ENCODE measurements at places on chromosomes 7 and 10.

GRCh38 chr10:131620314-131620713 lies 280.5 kb upstream of the PPP2R2D start:
- no peak for DNase-seq

GRCh38 chr10:93081834-93082233 lies 8.1 kb downstream of the CYP26A1 start:
- DNase-seq, result no peak

DNA sequence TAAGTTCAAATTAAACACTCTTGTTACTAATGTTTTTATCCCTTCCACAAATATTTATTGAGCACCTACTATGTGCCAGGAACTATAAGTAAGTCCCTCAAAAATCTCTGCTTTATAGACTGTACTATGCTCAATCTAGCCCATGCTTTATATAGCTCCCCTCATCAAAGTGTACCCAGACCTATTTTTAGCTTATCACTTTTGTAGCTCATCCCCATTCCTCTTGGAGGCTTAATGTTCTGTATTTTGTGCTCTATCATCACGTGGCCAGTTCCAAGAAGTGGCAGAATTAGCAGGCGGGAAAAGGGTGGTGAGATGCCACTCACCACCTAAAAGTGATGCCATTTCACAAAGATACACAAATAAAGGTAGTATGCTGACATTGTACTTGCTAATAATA lies 138.1 kb upstream of the BET1 start:
- DNase-seq, result no peak

- no peak for DNase-seq
Observed at GRCh38 chr7:1083729-1084657, 3.9 kb upstream of the GPER1 start.

DNA sequence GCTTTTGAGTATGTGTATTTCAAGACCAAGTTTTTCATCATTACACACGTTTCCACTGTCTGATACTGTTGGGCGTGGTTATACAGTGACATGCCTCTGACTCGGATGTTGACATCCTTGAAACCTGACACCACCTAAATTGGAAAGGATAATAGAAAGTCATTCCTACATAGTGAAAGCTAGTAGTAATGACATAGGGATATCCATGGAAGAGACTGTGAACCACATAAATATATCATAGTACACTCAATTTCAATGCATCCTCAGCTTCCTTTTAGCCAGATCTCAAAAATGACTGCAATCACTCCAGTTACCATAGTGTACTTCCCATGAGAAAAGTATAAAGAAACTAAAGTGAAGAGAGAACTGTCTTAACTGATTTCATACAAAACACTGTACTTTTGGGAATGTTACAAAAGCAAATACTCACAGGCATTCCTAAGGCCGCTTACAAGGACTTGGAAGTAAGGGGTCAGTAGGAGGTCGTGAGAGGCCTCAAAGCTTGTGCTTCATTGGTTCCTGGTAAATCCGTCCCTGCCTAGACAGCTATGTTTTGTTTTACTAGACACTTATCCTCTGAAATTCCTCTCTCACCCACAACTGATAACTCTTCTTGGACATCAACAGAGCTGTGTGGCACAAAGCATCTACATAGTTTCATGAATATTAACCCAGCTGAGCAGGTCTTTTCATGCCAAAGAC lies 71.8 kb upstream of the VWDE start:
- no peak for DNase-seq

GRCh38 chr10:3169271-3169670 lies 3.3 kb downstream of the PITRM1 start:
- no peak for DNase-seq

- DNase-seq, result no peak
Observed at GRCh38 chr7:111866787-111867186, 304.5 kb upstream of the IMMP2L start.

DNA sequence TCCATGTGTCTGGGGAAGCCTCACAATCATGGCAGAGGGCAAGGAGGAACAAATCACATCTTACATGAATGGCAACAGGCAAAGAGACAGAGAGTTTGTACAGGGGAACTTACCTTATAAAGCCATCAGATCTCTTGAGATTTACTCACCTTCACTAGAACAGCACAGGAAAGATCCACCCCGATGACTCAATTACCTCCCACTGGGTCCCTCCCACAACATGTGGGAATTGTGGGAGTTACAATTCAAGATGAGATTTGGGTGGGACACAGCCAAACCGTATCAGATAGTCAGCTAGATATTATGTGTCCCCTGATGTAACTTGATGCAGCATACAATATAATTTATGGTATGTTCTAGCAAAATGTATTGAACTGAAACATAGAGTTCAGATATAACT lies 14.1 kb upstream of the CEP41 start:
- DNase-seq, result no peak

GRCh38 chr7:151051108-151051507 lies 2.8 kb downstream of the ASIC3 start:
- no peak for DNase-seq

DNA sequence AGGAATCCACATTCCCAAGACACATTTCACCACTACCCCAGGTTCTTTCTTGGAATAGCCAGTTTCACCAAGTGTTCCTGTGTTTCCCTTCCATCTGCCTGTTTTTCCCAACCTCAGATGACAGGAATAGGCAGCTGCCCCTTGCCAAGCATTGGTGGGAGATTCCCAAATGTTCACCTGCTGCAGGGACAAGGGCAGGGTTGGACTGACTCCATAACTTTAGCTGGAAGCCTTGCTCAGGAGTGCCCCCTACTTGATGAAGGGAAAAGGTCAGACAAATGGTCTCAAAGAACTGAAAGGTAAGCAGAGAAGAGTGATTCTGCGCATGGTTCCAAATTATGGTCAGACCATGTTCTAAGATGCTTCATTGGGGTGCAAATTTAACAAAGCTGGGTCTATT lies 45.1 kb upstream of the LYZL1 start:
- no peak for DNase-seq

Data from cortex of kidney (tissue), 1 donor.